ENCODE measurements at places on chromosomes 12 and 14.

DNA sequence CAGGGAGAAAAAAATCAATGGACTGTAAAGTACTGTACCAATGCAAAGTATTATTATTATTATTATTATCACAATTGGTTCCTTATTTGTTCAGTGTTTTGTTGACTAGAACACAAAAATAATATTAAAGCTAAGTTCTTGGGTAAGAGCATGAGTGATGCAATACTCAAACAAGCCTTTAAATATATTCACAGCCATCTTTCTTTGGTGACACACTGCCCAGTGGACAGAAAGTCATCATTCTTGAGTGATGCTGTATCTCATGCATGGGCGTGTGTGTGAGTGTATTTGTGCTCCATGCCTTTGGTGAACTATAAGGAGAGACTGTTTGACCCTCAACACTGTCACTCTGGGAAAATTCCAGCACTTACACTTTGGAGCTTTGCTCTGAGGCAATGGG, 93.6 kb downstream of the KCNK10 start:
- no peak for DNase-seq

- peak; percentile 84 for DNase-seq
Measured at GRCh38 chr14:99521176-99522024, 40.2 kb downstream of the CCNK start.

DNA sequence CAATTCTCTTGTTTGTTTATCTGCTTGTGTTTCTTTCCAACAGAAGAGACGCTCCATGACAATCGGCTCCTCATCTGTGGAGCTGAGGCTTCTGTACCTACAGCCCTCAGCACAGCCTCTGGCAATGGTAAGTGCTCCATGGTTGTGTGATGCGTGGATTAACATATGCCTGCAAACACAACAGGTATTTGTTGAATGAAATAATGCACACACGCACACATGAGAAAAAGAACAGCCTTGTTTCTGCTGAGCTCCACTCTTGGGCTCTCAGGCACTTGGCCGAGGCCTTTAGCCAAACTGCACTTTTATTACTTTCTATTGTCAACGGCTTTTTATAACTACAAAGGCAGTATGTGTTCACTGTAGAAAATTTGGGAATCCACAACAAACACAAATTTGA, 120.4 kb upstream of the TMCC3 start:
- no peak for DNase-seq

DNA sequence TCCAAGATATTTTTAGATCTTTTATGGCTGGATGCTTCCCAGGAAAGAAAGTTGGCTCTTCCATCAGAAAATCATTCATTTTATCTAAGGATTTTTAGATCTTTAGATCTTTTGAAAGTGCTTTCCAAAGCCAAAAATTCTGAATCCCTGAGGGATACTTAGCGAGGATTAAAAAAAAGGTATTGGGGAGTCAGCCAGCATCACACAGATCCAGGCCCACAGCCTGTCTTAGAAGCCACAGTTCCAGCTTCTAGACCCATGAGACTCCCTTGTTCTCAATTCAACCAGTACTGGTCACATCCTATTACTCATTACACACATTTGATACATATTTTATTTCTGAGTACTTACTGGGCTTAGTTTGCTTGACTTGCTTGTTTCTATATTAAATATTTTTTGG, 49.9 kb downstream of the TSPAN8 start:
- no peak for DNase-seq

GRCh38 chr12:67802731-67803130, 154.2 kb downstream of the DYRK2 start:
- DNase-seq = no peak

GRCh38 chr12:48999371-49000131, at the start of gene DDN:
TSS of gene DDN (minus strand) at chr12:48999375. CDS start at chr12:48999287, 88 bp downstream.
- no peak for DNase-seq

GRCh38 chr14:86858591-86858990, 1134.4 kb downstream of the GALC start:
- DNase-seq = no peak

GRCh38 chr12:57730336-57731067, 8.0 kb downstream of the AGAP2 start:
- DNase-seq = peak; percentile 82

GRCh38 chr12:53995378-53996239, 4.4 kb upstream of the HOXC9 start:
- DNase-seq = no peak

- no peak for DNase-seq
Measured at GRCh38 chr14:67360470-67361206, 510 bp downstream of the EIF2S1 start.

DNA sequence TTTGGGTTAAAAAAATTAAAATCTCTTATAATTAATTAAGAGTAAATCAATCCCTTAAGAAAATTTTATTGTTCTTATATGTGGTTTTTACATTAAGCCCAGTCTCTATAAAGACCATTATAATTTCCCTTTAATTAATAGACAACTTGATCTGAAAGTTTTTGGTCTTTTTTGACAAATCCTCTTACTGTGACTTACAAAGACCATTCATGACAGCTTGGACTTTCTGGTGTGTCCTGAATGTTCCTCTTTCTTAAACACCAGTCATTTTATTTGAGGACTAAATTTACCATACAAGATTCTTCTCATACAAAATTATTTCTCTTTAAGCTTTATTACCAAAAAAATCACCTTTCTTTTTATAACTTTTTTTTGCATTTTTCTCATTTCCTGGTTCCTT, 368.3 kb downstream of the ADGRD1 start:
- DNase-seq = no peak

- DNase-seq = no peak
Measured at GRCh38 chr12:25789541-25789944, 168.9 kb upstream of the RASSF8 start.

- DNase-seq = no peak
Measured at GRCh38 chr14:68386950-68387779, 405.7 kb downstream of the ZFP36L1 start.

DNA sequence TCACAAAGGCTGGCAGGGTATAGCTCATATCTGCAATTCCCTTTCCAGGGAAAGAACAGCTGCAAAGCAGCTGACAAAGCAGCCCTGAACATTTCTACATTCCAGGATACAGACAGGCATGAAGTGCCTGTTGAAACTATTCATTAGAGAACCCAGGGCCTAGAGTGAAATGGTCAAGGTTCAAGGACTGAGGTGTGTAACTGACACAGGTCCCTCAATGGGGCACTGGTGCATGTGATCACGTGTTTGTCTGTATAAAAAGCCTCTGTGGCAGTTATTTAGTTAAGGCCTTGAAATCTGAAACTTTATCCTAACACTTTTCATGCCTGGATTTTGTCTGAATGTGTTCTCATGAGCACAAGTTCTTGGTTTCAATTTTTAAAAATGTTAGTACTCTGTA, 47.1 kb downstream of the GIT2 start:
- no peak for DNase-seq

- DNase-seq = no peak
Measured at GRCh38 chr12:72368719-72369422, 96.7 kb downstream of the TRHDE start.

- no peak for DNase-seq
Measured at GRCh38 chr12:15719230-15719629, 70.0 kb downstream of the EPS8 start.

DNA sequence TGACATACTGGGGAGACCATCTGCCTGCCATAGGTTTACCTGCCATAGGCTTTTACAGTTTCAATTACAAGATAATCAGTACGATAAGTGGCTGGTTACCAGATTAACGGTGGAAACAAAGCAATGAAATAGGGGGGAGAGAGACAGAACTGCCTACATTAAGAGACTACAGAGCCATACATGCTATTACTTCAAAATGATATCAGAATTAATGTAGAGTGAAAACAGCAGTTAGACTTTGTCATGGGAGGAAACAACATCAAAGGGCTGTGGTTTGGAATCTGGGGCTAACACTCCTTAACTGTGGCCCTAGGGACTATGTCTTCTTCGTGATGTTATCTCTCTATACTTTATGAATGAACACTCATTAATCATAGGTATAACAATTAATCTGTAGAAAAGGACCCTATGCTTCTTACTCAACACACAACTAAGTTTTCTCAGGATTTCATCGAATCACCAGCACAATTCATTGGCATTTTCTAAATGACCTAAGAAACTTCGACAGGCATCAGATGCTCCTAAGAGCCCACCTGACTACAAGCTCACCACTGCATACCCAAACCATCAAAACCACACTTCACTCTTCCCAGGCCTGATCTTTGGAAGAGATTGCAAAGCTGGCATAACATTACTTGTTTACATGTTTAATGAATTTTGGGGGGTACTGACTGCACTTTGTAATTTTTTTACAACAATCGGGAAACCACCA, 475.6 kb upstream of the SOX5 start:
- no peak for DNase-seq

- no peak for DNase-seq
Measured at GRCh38 chr14:92154283-92154942, 32.6 kb downstream of the CPSF2 start.

DNA sequence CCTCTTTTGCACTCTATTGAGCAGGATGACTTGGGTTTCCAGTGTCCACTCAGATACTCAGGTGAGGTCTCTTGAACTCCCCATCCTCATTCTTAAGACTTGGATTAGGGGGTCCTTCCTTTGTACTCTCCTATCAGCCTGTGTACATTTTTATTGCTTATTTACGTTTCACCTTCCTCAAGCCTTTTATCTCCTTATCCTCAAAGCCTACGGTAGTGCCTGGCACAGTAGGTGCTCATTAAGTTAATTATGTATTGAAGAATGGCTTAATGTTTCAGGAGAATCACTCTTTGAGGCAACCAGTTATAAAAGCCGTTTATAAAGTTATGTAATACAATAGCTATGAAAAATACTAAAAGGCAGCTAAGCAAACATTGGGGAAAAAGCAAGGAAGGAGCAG, 315.7 kb downstream of the NPAS3 start:
- DNase-seq = no peak

DNA sequence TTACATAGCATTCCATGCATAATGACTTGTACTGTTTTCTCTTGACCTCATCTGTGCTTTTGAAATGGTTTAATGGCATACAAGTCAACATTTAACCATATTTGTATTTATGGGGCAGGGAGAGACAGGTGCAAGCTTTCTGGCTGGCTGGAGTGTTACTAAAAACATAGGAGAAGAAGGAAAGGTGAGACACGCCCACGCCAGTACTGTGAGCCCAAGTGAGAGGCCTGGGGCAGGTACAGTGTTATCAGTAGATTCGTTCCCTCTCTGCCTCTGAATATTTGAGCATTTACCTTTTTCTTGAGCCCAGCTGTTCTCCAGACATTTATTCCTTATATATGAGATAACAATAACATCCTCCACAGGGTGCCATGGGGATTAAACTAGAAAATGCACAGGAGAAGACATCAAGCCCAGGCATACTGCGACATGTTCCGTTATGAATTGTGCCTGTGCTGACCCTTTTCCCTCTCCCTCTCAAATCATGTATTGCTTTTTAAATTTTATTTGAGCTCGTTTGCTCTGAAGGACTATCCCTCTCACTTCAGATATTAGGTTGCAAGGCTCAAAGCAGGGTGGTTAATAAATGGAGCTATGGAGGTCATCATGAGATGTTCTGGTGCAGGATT, 34.6 kb upstream of the TUBA1C start:
- DNase-seq = no peak

DNA sequence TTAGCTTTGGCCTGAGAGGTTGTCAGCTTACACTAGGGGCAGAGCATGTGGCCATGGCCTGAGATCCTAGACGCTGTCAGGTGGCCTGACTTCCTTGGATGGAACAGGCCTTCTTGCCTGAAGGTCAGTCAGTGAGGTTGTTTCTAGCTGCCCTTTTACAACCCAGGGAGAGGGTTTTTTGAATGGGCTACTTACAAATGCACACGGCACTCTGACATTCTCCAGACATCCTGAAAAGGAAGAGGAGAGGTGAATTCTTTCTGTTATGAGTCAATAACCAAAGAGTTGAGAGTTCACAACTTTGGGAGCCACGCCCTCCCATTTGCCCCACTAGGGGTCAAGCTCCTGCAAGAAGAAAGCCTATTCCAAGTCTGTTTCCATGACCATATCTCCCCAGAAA, 7.8 kb downstream of the KRT76 start:
- DNase-seq = no peak

DNA sequence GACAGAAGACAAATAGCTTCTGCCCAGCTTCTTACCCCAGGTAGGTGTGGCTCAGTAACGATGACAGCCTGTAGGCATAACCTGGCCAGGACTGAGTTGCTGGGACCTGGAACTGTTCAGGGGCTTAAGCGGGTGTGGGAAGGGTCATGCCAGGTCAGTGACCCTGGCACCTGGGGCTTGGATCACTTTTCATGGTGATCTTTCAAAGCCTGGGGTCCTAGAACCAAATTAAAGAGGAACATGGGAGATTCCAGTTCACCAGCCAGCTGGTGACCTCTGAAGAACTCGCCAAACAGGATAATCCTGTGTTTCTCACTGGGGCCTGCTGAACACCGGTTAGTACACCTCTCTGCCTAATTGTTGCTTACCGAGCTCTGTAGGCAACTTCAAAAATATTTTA, 102.6 kb upstream of the LMNTD1 start:
- DNase-seq = no peak

GRCh38 chr12:10618338-10618987, 5.1 kb upstream of the MAGOHB start:
- DNase-seq = no peak

GRCh38 chr12:81597928-81598604, 161.1 kb downstream of the PPFIA2 start:
- DNase-seq = no peak

DNA sequence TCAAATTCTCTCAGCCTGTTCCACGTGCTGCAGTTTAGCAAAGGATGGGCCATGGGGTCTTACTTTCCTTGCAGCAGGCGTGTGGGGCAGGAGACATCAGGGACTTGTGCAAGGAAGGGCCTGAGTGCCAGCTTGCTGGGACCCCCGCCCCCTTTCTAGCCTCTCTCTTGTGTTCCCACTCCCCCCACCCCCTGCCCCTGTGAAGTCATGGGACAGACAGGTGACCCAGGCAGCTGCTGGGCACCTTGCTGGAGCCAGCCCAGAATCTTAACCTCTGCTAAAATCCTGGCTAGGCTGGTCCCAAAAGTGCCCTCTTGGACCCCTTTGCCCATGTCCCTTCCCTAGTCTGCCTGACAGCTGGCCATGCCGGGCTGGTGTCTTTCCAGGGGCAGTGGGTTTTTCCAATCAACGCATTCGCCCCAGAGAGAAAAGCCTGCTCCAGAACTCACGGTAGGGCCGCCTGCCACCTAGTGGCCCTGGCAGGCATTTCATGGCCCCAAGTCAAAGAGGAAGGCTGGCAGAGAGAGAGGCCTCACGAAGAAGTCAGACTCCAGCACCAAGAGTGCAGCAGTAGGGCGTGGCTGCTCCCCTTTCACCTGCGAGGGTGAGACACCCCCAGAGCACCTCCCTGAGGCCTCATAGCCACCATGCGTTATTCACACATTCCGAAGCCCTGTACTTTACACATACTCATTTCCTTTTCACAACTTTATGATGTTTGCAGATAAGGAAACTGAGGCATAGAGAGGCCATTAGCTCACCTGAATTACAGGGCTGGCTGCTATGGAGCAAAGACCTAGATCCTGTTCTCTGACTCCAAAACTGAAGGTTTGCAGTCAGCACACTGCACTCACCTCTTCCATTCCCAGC, 67.4 kb downstream of the LGMN start:
- DNase-seq = peak; percentile 75
